ENCODE measurements at places on chromosomes 7 and 10.
A peak's percentile ranks its signal among the peaks of the same experiment; 100 is the strongest.

- peak; percentile 13 for DNase-seq
Measured at GRCh38 chr10:28676326-28676967, 874 bp upstream of the BAMBI start.

GRCh38 chr7:105924945-105925344 lies 38.1 kb upstream of the CDHR3 start:
- DNase-seq: peak; percentile 31

GRCh38 chr7:24381894-24382505 lies 98.0 kb downstream of the NPY start:
- no peak for DNase-seq

- no peak for DNase-seq
Measured at GRCh38 chr7:140213684-140214074, 36.9 kb upstream of the KDM7A start.

DNA sequence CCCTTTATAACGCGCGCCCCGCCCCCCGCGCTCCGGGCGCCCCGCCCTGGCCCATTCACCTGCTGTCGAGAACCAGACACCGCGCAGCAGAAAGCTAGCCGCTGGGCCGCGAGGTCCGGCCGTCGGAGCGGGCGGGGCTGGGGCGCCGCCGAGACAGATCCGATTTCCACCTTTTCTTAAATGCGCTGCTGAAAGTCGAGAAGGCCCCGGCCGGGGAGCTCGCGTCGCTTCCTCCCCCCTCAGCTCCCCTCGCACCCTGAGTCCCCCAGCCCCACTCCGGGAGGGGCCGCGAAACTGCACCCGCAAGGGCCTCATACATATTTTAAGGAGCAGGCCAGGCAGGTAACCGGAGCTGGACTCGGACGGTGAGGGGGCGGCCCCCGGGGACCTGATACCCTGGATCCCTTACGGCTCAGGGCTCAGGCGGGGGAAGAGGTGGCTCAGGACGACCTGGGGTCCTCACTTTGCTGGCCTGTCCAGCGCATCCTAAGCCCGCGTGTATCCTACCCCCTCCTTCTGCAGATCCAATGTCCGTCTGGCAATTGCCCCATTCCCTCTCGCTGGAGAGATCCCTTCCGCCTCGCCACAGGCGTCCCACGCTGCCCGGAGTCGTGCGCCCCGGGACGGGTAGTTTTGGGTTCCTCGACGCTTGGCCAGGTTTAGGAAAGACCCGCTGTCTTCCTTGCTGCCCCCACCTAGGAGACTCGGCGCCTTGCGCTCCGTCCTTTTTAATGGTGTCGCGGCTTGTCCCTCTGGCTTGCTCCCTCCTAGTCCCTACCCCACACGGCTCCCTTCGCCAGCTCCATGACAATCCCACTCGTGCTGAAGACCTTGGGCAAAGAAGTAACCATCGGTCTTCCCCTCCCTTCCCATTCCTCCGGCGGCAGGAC lies 170.6 kb downstream of the UBE2H start:
- DNase-seq: no peak

- DNase-seq: no peak
Measured at GRCh38 chr7:152654971-152655370, 21.0 kb downstream of the XRCC2 start.

DNA sequence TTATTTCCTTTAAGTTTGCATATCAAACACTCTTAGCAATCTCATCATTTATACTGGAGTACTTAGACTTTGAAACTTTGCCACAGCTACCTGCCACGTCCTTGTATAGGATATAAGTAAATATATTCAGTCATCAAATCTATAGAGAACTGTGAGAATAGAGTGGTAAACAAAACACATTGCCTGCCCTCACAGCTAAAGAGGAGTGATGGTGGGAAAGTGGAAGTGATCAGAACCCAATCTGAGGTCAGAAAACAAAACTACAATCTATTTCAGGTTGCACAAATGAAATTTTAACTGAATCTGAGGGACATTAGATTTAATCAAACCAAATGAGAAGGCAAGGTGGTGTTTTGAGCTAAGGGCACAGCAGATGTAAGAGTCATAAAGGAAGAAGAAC lies 74.8 kb downstream of the ZEB1 start:
- no peak for DNase-seq

- no peak for DNase-seq
Measured at GRCh38 chr7:151442776-151443496, 3.0 kb upstream of the CRYGN start.

- DNase-seq: no peak
Measured at GRCh38 chr10:48572414-48572813, 32.5 kb downstream of the ARHGAP22 start.

- no peak for DNase-seq
Measured at GRCh38 chr7:27423821-27424220, 181.2 kb downstream of the EVX1 start.

DNA sequence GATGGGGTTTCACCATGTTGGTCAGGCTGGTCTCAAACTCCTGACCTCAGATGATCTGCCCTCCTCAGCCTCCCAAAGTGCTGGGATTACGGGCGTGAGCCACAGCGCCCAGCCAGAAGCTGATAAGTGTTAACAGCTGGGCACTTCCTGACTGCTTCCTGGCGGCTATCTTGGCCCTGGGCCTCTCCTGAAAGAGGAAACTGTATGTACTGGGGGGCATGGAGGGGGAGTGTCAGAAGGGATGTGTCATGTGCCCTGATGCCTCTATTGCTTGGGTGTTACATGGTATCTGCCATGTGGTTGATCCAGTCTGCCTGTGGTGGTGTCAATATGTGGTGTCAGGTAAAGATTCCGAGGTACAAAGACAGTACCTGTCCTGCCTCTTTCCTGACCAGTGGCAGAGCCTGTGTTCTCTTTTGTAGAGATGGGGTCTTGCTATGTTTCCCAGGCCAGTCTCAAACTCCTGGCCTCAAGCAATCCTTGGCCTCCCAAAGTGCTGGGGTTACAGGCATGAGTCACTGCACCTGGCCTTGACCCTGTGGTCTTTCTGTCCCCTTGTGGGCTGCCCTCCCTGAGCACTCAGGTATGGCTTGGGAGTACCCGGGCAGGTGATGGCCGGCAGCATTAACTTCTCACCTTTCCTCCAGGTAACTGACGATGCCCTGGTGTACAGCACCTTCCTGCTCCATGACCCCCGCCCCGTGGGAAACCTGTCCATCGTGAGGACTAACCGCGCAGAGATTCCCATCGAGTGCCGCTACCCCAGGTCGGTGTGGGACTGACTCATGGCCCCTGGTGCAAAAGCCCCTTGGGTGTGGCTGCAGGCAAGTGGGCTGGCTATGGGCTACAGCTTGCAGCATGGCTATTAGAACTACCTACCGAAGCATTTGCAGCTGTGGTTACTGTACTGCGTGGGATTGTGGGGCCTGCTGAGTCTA lies 4.4 kb downstream of the ZP3 start:
- no peak for DNase-seq

DNA sequence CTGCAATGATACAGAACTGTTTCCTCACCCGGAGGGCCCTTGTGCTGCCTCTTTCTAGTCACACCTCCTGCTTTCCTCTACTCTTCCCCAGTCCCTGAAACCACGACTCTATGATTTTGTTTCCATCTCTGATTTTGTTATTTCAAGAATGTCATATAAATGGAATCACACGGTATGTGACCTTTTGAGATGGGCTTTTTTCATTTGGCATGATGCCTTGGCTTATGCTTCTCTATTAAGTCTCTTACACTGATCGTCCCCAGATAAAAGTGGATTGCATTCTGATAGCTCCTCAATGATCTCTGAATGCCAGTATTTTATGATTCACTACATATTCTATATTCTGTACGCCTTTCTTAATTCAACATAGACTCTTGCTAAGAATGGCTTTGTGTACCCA lies 78.2 kb downstream of the GALNT11 start:
- DNase-seq: no peak

DNA sequence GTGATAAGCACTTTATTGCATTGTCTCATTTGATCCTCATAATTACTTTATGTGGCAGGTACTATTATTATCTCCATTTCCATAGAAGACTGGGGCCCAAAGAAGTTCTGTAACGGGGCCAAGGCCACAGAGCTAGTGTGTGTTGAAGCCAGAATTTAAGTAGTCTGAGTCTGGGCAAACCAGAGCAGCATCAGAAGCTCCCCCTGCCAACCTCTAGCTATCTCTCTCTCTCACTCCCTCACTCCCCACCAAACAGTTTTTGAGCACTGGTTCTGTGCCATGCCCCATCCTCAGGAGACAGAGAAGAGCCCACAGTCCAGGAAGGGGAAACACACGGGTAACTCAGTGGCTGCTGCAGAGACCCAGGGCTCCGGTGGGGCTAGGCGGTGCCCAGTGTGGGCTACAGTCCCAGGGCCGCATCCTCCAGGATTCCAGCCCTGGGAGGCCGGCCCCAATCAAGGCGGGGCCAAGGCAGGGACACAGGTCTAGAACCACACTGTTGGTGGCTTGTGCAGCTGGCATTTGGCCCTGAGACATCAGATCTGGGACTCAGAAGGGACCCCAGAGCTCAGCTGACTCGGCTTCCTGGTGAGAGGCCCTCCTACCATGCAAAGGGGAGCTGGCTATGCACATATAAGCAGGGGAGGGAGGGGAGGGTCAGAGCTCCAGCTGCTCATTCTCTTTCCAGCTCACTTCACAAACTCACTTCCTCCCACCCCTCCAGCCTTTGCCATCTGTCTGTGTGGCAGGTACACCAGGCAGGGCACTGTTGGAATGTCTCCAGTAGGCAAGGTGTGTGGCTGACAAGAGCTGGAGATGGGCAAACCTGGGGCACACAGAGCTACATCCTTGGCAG lies 34.4 kb downstream of the COL13A1 start:
- no peak for DNase-seq

- no peak for DNase-seq
Measured at GRCh38 chr7:132112106-132112505, 464.2 kb downstream of the PLXNA4 start.

DNA sequence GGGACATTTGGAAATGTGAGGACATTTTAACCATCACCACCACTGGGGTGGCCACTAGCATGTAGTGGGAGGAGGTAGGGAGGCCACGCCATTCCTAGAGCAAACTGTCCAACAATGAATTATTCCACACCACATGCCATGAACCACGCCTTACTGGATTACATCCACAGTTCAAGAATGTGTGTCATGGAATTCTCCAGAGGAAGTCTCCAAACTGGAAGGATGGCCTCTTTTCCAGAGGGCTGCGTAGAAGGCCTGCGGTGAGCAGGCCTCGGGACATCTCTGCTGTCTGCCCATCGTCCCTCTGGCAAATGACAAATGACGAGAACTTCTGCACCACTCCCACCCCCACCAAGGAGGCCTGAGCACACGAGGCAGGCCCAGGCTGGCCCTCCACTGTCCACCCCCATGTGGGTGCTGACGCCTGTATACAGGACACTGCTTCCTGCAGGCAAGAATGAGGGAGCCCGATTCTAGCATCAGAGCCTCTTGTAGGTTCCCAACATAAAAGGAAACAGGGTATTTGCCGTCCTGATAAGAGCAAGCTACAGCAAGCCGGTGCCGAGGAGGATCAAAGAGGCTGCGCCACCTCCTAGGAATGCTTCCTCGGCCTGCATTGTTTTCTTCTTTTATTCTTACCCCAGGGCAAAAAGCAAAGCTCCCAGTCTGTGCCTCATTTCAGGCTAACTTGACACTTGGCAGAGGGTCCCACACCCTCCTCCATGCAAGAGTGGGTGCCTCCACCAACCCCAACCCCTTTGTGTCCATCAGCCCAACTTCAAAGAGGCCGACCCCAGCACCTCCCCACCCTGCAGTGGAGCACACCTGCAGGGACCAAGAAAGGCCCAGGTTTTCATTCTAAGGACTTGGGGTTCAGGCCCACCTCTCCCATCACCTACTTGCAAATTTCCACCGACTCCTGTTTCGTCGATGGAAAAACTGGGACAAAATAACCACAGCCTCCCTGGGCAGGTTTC lies 23.9 kb downstream of the TNS3 start:
- no peak for DNase-seq

DNA sequence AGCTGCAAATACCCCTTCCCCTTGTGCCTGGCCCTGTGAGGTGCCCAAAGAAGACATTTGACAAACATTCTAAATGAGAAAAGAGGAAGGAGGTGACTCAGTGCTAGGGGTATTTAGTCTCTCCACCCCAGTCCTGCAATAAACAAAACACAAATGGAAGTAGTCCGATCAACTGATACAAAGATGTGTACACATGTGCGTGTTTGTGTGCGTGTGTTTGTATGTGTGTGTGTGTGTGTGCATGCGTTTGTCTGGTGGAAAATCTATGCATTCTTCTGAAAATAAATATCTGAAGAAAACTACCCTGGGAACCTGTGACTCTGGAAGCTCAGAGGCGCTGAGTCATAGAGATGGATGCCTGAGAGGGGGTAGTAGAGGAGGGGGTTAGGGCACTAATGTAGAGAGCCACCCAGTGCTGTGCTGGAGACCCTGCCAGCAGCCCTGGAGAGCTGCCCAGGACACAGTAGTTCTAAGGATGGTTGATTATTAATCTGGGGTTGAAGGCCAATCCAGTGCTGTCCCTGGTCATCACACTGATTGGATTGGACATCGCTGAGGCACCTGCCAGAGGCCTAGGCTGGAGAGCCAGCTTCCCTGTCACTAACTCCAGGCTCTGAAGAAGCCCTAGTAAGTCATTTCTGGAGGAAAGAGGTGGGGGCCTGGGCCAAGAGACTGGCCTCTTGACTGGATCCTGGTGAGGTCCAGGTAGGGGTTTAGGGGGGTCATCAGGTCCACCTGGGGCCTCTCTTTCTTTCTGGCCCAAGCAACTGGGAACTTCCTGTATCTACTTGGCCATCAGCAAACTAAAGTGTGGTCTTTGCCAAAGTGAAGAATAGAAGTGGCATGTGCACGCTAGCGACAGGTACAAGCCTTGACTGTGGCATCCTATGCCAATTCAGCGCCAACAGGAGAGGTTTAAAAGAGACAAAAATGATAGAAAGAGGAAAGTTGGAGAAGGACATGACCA lies 18.5 kb downstream of the SFTPA1 start:
- no peak for DNase-seq

GRCh38 chr7:26721450-26721849 lies 142.9 kb downstream of the SKAP2 start:
- DNase-seq: no peak

- DNase-seq: no peak
Measured at GRCh38 chr7:142720172-142720773, 29.0 kb upstream of the PRSS1 start.

DNA sequence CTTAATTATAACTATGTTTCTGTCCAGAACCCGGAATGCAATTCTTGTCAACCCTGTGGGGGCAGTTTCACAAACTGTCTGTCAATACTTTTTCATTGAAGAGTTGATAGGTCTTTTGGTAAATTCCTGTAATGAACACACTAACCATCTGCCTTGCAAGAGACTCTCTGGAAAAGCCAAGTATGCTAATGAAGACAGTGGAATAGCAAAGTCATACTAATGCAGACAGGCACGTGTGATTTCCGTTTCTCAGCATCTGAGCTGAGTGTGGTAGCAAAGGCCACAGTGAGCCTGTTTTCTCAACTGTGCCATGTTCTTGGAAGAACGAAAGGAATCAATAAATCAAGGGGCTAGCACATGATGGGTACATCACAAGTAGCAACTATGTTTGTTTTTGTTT lies 494.1 kb upstream of the NRP1 start:
- DNase-seq: no peak

DNA sequence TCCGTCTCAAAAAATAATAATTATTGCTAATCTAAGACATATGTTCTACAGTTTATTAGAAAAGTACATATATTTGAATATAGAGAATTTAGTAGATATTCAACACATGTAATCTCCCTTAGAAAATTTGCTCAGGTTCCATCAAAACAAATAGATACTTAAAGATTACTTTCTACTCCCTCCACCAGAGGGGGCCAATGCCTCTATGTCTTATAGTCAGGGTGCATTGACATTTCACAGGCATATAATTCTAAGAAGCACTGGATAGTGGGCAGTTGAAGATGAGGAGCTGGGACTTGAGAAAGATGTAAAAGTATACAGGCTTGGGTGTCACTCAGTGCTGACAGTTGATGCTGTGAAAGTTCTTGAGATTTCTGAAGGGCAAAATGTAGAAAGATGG lies 301.6 kb upstream of the HPS1 start:
- no peak for DNase-seq

Data from CD4-positive, alpha-beta T cell treated with Interleukin-21 for 1 hour (primary cell).